ENCODE measurements at places on chromosomes 13 and 19. TPM values are rescaled to one million over a fixed set of nuclear protein-coding genes. Genes with fewer than 3 reads are reported as not detected.

Gene SIX5
- total RNA-seq, result 10.5 TPM

Gene HCN2
- 0.11 TPM for total RNA-seq

Gene RHPN2
- 22.8 TPM for total RNA-seq

Gene TGFBR3L
- not detected for total RNA-seq

Gene ZNF585A
- total RNA-seq, result 6.7 TPM

Gene MEGF8
- total RNA-seq, result 21.5 TPM

Gene FCGBP
- total RNA-seq, result 254 TPM

Gene THSD1
- 5.8 TPM for total RNA-seq

Gene UGGT2
- total RNA-seq, result 15.3 TPM

Gene ZNF559
- 11.2 TPM for total RNA-seq

Gene OR4F17
- total RNA-seq, result not detected

Gene ZNF419
- 7.9 TPM for total RNA-seq

Gene NDUFA3
- total RNA-seq, result 71.9 TPM

Gene CACNG6
- total RNA-seq, result not detected

Gene MEIS3
- total RNA-seq, result 1.6 TPM

Gene TEX29
- total RNA-seq, result not detected

Gene IL27RA
- total RNA-seq, result 0.76 TPM

Gene USHBP1
- 2.6 TPM for total RNA-seq

Gene ZNF546
- total RNA-seq, result 0.72 TPM

Gene ATP8B3
- 3.8 TPM for total RNA-seq

Gene FRY
- total RNA-seq, result 39.6 TPM

Gene ZNRF4
- not detected for total RNA-seq

Gene MEDAG
- 15.9 TPM for total RNA-seq

Gene ZNF584
- 15.8 TPM for total RNA-seq

Gene NCR1
- total RNA-seq, result not detected

Gene ZNF628
- total RNA-seq, result 17.3 TPM

Gene PTH2
- not detected for total RNA-seq

Gene ARL11
- 0.55 TPM for total RNA-seq

Gene WASF3
- 8.2 TPM for total RNA-seq

Gene CFAP97D2
- not detected for total RNA-seq

Gene FIZ1
- 8.4 TPM for total RNA-seq

Gene OR7A5
- 3.0 TPM for total RNA-seq

Gene PRR22
- total RNA-seq, result 5.1 TPM

Gene PROZ
- not detected for total RNA-seq

Gene ZNF626
- total RNA-seq, result 14.2 TPM

Gene LENG9
- total RNA-seq, result 3.7 TPM

Gene FPR2
- total RNA-seq, result not detected

Gene RYR1
- total RNA-seq, result 10.7 TPM

Gene POMP
- 24.1 TPM for total RNA-seq

Gene LILRA5
- total RNA-seq, result not detected

Gene CD209
- 0.68 TPM for total RNA-seq

Gene ZNF28
- 15.4 TPM for total RNA-seq

Gene FUT3
- 0.93 TPM for total RNA-seq

Gene MAST1
- 5.3 TPM for total RNA-seq

Gene CLPTM1
- 137 TPM for total RNA-seq

Gene NPAS1
- total RNA-seq, result 6.8 TPM

Gene ZNF302
- total RNA-seq, result 29.4 TPM

Gene TRPC4
- total RNA-seq, result not detected

Gene LRRC4B
- total RNA-seq, result 0.24 TPM

Gene GNG8
- total RNA-seq, result not detected

Gene GNG7
- total RNA-seq, result 4.3 TPM

Gene F2RL3
- total RNA-seq, result 1.7 TPM

Gene NLRP13
- total RNA-seq, result not detected

Gene RPL36
- 822 TPM for total RNA-seq

Gene CEACAM20
- not detected for total RNA-seq

Gene DZIP1
- total RNA-seq, result 1.5 TPM

Gene TEX26
- not detected for total RNA-seq

Measured in suprapubic skin (tissue), 4 donors.